NCI-H1105 (cell line): ENCODE measurements at places on chromosomes 7 and 10.

DNA sequence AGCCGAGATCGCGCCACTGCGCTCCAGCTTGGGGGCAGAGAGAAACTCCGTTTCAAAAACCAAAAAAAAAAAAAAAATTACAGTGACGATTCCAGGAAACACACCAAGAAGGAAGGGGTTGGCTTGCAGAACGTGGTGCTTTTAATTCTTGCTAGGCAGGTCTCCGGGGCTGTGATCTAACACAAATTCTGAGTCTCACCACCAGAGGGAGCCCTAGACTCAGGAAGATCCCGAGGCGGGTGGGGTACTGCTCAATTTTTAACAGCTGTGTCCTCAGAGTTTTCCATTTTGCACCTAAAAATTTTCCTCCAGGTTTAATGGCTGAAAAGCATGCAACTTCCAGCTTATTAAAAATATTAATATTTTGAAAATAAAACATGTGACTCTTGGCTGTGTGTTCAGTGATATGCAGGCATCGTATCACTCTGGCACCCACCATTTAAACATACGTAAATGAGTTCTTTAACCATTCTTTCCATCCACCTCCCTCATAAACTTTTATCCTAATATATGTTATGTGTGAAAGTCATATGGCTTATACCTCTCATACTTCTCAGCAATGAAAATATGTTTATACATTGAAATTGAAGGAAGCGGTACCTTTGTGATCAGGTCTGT, 26.5 kb upstream of the NUB1 start:
- DNase-seq, result peak; percentile 27

- no peak for DNase-seq
These were observed 35.2 kb upstream of the BMPER start for GRCh38 chr7:33870120-33870519.

- no peak for DNase-seq
These were observed 67.6 kb upstream of the MKRN1 start for GRCh38 chr7:140546947-140547346.

DNA sequence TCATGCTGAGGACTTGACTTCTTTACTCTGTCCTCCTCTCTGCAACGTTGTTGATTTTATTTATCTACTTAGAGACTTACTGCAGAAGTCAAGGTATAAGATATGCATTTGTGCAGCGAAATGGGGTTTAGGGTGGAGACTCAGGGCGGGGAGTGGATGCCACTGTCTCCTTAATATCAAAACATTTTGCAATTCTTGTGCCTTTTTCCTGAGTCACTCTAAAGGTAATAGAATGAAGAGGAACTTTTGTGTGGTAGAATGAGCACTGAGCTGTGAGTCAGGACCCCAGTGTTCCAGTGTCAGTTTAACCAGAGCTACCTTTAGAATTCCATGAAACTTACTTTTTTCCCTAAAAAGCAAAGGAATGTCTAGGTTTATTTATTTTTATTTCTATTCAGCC, 78.2 kb downstream of the VTI1A start:
- DNase-seq, result no peak

- no peak for DNase-seq
These were observed 41.0 kb upstream of the PSMG3 start for GRCh38 chr7:1610678-1611302.

DNA sequence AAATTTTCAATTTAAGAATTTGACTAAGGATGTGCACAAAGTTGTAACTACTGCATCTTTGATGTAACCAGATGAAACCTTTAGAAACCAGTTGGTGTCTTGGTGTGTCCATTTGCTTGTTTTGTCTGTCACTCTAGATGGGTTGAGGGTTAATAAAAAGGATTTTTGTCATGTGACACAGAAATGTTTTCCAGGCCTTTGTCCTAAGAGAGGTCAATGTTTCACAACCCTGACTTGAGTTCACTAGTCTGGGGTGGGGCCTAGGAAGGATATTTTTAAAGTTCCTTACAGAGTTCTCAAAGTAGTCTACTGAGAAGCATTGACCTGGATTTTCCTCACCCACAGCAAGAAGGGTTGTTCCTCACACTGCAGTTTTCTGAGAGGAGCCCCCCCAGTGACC, 90.3 kb downstream of the HERPUD2 start:
- no peak for DNase-seq

DNA sequence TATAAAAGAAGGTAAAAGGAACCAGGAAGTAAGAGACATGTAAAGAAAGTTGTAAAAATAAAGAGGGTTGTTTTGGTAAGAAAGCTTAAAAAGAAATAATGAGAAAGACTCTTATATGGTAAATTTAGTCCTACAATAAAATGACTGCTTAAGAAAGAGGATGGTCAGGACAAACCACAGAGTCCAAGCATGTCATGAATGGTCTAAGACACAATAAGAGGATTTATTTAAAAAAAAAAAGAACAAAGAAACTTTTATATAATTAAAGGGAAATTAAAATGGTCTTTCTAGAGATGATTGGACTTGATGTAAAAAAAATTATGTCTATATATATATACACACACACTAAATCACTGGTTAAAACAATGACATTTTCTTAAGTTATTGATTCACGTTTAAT, 18.2 kb downstream of the ATAD1 start:
- DNase-seq, result no peak

DNA sequence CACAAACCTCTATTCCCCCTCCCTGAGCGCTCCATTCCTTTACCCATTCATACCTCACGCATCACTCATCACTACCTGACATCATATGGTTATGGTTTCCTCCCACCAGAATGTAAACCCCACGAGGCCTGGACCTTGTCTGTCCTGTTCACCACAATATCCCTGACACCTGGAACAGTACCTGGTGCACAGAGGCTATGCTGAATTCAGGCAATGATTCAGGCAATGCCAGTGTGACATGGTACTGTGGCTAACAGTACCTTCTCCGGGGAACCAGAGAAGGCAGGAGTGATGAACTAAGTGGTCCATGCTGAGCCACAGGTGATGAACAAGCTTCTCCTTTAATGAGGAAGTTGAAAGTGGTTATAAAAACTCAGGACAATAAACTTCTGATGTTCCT, 202.5 kb upstream of the PLXNA4 start:
- no peak for DNase-seq

- DNase-seq, result no peak
These were observed 209.3 kb downstream of the SDK1 start for GRCh38 chr7:3510101-3511020.

DNA sequence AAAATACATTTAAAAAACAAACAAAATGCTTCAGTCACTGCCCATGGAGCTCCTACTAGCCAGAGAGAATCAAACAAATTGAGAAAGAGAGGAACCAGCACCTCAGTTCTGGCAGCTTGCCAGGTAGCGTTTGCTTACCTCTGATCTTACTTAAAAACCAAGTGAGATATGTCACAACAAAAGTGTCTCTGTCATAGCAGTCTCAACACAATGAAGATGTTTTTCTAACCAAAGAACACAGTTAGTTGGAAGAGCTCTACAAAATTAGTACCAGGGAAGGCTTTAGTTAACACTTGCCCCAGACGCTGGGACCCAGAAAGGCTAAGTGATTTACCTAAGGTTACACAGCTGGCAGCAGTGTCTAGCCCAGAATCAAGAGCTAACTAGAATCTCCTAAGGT, 3.4 kb downstream of the DOCK4 start:
- DNase-seq, result peak; percentile 20

DNA sequence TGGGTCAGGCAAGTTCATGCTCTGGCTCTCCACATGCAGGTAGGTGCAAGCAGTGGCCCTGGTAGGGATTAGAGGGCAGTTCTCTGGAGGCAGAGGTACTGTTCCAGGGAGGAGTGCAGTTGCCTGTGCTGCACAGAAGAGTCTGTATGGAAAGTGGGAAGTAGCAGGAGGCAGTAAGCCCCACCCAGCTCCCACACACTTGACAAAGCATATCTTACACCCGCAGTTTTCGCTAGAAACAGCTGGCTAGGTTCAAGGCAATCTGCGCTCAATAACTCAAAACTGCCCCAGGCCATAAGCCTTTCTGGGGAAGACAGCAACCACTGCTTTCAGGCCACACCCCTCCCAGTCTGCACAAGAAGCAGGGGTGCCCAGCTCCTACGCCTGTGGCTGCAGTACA, 33.1 kb upstream of the ARMC3 start:
- DNase-seq, result no peak

- no peak for DNase-seq
These were observed 472.0 kb downstream of the RPS24 start for GRCh38 chr10:78505657-78506056.

GRCh38 chr7:134298902-134299683, 17.6 kb downstream of the SLC35B4 start:
- peak; percentile 70 for DNase-seq

DNA sequence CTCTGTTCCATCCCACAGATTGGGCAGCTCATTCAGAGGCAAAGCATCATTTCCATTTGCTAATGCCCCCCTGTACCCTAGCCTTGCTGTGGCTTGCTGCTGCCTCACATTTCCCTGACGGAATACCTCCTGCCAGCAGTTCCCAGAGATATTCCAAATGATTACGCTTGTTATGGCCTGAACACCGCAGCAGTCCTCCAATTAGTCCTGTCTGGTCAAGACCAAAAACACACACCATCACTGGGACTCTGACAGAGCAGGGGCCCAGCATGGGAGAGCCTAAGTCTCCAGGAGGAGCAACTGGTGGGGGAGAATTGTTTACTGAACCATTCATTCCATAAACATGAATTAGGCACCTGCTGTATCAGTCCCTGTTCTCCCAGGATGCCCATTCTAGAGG, 6.1 kb downstream of the OGDHL start:
- no peak for DNase-seq

DNA sequence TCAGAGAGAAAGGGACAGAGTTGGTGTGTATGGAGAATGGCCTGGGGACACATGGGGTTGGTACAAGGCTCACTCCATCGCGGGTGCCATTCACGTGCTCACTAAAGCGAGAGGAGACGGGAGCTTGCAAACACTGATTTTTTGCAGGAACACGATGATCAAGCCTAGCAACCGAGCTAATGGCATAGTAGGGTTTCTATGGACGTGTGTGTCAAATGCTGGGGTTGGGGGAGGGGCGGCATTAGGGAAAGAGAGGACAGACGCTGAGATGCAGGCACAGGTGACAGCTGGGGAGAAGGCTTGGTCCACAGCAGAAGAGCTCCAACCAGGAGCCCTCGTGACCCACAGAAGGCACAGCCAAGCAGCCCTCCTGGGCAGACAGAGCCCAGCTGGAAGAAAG, 33.9 kb downstream of the RCC1L start:
- DNase-seq, result no peak

DNA sequence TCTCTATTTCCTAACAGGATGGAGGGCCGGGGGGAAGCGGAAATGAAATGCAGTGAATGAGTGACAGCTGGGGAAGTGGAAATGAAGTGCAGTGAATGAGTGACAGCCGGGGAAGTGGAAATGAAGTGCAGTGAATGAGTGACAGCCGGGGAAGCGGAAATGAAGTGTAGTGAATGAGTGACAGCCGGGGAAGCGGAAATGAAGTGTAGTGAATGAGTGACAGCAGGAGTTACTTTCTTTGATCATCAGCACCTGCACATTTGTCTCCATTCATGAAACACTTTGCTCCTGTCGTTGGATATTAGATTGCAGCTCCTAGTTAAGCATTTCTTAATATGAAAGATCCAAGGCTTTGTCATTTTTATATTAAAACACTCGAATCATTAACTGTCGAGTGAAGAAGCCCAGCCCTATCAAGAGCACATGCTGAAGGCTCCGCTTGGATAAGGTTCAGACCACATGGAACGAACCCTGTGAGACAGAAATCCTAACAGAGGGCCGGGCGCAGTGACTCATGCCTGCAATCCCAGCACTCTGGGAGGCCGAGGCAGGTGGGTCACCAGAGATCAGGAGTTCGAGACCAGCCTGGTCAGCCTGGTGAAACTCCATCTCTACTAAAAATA, 406.0 kb upstream of the ADARB2 start:
- no peak for DNase-seq

- no peak for DNase-seq
These were observed 63.9 kb downstream of the IKZF1 start for GRCh38 chr7:50368366-50368765.

- DNase-seq, result no peak
These were observed 171.9 kb downstream of the SRPK2 start for GRCh38 chr7:105216786-105217185.

DNA sequence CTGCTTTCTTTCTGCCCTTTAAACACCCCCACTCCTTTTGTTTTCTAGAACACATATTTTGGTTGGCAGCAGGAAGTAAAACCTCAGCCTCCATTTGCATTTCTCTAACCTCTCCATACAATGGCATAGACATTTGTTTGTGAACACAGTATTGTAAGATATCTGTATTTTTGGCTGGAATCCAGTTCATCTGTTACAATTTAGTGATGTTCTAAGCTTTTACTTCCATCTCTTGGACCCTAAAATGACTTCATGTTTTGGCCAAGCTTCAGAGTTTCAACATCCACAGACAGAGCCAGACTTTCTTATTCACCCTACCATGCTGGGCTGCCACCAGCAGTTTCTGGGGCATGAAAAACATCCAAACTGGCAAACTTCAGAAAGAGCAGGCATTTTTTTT, 21.1 kb upstream of the AUTS2 start:
- no peak for DNase-seq

DNA sequence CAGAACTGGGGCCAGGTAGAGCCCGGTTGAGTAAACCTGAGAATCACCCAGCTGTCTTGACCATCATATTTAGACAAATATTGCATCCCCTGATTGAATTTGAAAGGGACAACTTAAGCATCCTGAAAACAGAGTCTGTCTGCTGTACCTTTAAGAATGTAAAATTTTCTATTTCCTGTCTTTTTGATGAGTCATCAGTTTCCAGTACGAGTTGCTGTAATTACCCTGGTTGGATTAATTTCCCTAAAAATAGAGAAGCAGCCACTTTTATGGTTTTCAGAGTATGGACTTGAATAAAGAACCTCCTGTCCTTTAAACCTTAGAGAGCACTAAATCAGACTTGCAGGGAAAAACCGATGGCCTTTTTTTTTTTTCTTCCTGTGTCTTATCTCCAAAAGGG, 164.6 kb upstream of the SH2B2 start:
- DNase-seq, result no peak

- no peak for DNase-seq
These were observed 43.2 kb downstream of the DPYSL4 start for GRCh38 chr10:132229834-132230556.

DNA sequence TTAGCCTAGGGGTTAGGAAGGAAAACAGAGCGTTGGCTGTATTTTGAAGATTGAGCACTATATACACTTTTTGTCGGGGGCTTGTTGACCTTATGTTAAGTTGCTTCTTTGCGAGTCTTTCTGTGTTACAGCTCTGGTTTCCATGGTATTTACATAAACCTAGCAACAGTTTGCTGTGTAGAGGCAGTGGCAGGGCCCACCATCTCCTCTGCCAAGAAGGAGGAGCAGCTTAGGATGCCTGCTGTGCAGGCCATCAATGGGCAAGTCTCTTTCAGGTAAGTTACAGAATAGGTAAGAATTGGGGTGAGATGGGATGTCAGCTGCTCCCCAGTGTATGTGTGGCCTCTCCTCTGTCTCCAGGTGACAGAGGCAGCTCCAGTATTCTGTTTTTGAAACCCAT, 485.5 kb downstream of the LRMDA start:
- DNase-seq, result no peak
